CMK (cell line): ENCODE measurements at places on chromosomes 2 and 18.

DNA sequence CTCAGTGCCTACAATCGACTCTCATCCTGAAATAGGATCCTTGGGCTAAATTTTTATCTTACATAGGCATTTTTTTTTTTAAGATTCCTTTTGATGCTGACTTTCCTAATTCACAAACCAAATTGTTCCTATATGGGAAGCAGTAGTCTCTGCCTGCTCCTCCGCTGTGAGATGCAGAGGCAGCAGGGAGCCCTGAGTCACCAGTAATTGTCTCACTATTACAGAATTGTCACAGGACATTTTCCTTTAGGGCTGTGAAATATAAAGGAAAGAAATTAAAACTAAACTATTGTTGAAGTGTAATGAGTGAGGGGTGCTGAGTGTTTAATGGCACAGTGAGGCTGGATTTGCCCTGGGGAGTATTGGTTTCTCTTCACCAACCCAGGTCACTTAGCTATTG lies 63.8 kb downstream of the MYO3B start:
- no peak for DNase-seq

GRCh38 chr2:39715095-39715494 lies 49.4 kb downstream of the TMEM178A start:
- DNase-seq = no peak

DNA sequence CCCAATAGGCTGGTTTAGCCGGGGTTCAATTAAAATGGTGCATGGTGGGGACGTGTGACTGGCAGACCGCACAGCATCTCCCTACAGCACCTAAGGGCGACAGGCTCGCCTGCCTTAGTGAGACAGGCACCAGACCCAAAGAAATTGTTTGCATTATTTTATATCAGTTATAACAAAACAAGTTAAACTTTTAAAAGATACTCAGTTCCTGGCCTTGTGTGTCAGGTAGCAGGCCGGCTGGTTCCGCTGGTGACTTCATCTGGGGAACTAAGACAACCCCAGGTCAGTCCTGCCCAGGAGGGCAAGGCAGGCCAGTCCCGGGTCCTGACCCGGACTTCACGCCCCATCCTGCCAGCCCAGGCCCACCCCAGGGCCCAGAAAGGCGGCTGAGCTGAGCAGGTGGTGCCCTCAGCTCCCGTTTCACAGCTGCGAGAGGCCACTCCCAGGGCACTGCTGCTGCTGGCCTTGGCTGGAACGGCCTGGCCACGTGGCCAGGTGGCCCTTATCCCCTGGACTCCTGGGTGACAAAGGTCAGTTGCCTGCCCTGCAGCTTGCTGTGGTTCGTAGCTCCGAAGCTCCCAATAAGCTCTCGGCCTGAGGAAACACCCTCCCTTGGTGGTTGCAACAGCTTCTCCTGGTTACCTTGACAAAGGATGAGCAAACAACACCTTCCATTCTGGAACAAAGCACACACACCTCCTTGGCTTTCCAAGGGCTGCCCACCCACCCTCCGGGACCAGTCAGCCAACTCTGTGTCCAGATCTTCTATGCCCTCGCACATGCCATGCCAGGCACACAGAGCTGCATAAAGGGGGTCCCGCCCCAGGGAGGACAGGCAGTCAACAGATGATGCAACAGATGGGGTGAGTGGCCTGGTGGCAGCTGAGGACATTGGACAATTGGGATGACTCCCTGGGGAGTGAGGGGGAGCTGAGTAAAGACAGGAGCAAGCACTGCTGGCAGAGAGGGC lies 11.3 kb upstream of the AGXT start:
- DNase-seq = no peak

- no peak for DNase-seq
Observed at GRCh38 chr2:71827973-71828372, 319.7 kb downstream of the CYP26B1 start.

DNA sequence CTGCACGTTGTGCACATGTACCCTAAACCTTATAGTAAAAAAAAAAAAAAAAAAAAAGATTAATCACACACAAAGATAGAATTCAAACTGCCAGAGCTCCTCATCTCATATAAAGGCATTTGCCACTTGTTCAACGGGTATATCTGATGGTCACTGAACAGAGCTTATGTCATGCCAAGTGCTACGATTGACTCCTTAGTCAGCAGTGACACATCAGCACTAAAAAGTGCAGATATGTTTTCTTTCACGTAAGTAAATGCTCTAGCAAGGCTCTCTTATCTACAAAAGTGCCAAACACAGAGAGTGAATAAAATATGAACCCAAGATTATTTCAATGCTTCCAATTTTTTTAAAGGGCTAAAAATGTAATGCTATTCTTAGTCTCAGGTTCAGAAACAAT lies 1.1 kb downstream of the LMAN1 start:
- no peak for DNase-seq

GRCh38 chr2:567865-568638 lies 109.2 kb downstream of the TMEM18 start:
- no peak for DNase-seq

DNA sequence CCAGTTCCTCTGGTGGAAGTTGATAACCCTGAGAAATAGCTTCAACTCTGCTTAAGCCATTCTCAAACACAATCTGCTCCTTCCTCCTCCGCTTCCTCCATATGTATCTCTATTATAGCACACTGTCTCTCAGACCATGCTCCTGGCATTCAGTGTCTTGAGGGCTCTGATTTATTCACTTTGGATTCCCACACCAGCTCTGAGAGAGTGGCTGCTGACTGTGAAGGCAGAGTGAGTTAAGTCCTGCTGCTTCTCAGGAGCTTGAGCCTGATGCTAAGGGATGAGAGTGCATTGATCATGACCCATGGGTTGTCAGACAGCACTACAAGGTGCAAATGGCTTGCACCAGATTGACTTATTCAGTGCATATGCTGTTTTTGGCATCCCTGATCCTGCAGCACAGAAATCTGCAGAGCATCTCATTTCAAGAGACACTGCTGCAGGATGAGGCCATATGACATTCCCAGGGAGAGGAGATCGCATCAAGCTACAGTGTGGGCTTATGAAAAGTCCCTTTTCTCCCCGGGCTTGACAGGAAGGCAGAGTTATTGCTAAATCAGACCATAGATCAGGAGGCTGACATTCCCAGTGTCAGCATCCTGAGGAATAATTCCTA lies 500.5 kb upstream of the RAB6C start:
- no peak for DNase-seq

- no peak for DNase-seq
Observed at GRCh38 chr2:185978634-185979407, 240.2 kb downstream of the FSIP2 start.

GRCh38 chr2:120744817-120745216 lies 9.1 kb downstream of the GLI2 start:
- DNase-seq = no peak

- DNase-seq = no peak
Observed at GRCh38 chr2:237291138-237291792, 122.7 kb downstream of the COL6A3 start.

DNA sequence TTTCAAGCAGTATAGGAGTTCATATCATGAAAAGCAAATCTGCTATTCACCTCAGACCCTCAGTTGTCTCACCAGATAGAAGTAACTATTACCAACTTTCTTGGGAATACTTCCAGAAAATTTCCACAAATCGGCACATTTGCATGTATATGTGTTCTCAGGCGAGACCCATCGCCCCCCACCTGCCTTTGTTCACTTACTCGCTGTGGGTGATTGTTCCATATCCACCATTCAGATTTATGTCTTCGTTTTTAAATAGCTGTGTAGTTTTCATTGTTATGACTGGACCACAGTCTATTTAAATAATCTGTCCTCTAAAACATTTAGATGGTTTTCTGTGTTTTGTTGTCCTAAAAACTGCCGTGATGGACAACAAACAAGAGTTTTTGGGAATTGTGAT lies 3.3 kb downstream of the TRIM54 start:
- DNase-seq = no peak

GRCh38 chr18:51135795-51136194 lies 61.7 kb downstream of the MEX3C start:
- DNase-seq = no peak

DNA sequence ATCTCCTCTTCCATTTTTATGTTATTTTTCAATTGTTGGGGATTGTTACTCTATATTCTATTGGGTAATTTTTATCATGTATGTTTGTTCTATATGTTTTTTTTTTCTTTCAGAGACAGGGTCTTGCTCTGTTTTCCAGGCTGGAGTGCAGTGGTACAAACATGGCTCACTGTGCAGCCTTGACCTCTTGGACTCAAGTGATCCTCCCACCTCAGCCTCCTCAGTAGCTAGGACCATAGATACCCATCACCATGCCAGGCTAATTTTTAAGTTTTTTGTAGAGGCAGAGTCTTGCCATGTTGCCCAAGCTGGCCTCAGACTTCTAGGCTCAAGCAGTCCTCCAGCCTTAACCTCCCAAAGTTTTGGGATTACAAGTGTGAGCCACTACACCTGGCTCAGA lies 88.7 kb downstream of the TTC27 start:
- no peak for DNase-seq

- peak; percentile 61 for DNase-seq
Observed at GRCh38 chr2:186589612-186590349, at the start of gene ITGAV. TSS of gene ITGAV (plus strand) at chr2:186590056. CDS start at chr2:186590339, 283 bp downstream.

DNA sequence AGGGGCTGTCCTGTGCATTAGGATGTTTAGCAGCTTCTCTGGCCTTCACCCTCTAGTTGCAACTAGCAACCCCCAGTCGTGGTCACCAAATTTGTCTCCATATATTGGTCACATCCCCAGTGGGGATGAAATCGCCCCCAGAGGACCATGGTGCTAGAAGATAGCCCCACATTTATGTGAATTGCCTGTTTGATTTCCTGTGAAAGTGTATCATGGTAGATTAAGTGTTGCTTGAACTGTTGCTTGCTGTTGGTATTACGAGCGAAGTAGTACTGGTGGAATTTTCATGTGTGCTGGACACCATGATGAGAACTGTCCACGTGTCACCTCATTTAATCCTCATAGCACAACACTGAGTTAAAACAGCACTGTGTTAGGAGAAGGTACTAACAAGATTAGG lies 59.4 kb downstream of the TSPYL6 start:
- no peak for DNase-seq

GRCh38 chr2:239824866-239825704 lies 200.1 kb downstream of the NDUFA10 start:
- no peak for DNase-seq

GRCh38 chr2:75605770-75606529 lies 40.6 kb upstream of the MRPL19 start:
- no peak for DNase-seq

- DNase-seq = no peak
Observed at GRCh38 chr18:52519021-52519420, 179.0 kb downstream of the DCC start.

GRCh38 chr18:46243095-46243494 lies 138.9 kb downstream of the HAUS1 start:
- no peak for DNase-seq

- DNase-seq = no peak
Observed at GRCh38 chr2:215933151-215933550, 80.2 kb downstream of the MREG start.

DNA sequence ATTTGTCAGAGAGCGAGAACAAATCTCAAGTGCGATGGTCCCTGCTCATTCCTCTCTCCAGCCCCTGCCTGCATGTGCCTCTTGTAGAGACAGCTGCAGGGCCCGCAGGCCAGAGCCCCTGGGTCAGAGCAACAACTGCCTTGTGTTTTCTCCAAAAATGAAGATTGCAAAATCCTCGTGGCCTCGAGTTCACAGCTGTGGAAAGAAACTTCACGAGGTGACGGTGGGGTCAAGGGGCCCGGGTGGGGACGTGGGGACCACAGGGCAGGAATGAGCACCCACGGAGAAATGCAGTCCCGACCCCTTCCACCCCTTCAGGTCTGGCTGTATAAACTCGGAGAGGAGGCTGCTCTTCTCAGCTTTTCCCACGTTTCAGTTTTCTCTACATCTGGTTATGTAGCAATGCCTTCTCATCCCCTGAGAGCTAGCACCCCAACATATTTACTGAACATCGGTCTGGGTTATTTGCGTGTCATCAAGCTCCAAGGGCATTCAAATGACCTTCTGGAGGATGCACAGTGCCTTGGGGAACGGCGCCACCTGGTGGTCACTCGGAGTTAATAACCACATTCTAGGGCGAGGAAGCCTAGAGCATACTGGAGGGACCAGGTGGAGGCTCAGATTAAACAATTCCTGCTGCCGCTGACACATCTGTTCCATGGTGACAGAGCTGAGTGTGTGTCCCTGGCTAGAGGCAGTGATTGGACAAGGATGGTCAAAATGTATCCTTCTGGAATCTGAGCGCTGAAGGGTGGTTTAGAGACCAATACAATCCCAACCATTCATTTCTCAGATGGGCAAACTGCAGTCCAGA lies 91.4 kb upstream of the CYRIA start:
- DNase-seq = peak; percentile 68

- no peak for DNase-seq
Observed at GRCh38 chr2:2621855-2622254, 290.8 kb upstream of the MYT1L start.

GRCh38 chr2:64946769-64947247 lies 42.4 kb upstream of the SLC1A4 start:
- DNase-seq = no peak

DNA sequence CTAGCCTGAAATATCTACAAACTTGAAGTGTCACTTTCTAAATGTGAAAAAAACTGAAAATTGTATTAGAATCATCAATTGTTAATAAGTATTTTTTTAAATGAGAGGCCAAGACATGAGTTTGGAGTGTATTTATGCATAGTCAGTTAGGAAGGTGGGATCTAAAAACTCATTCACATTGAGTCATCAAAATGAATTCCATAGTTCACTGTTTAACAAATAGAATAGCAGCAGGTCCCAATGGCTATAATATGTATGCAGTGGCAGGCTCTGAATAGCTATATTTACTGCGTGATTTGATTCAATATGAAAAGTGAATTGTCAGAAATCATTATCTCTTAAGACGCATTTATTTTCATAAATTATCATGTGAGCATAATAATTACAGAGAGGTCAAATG lies 256.1 kb downstream of the ZNF385B start:
- no peak for DNase-seq

GRCh38 chr2:186407611-186408010 lies 78.4 kb upstream of the ZC3H15 start:
- no peak for DNase-seq

DNA sequence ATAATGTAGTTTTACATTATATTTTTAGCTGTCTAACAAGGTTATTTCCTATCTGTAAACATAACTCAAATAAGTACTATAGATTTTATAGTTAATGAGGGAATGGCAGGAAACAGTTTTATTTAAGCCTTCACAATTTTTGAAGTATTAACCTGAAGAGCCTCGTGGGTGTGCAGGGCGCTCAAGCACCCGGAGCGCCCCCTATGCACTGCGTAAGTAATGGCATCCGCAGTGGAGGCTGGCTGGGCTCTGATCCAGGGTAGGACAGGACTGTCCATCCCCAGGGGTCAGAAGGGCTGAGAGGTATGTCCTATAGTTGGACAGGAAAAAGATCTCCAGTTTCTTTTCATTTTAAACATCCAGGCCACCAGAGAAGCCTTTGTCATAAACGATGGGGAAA lies 8.2 kb upstream of the GBX2 start:
- DNase-seq = no peak

DNA sequence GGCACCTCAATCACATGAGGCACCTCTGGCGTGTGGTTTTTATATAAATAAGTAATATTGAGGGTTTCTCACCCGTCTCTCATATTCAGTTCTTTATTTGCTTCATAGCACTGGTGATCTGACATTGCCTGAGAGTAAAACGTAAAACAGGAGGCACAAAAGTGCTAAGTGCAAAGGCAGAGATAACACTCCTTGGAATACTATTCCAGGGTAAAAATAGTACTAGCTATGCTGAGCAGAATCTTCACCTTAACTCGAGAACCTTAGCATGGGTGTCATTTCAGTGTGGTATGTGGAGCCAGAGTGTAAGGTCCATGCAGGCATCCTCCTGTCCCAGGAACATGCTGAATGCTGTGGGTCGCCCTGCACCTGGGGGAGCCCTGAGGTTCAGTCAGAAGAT lies 26.9 kb downstream of the ZCCHC2 start:
- no peak for DNase-seq
